ENCODE measurements at places on chromosomes 12 and 14. TPM values are rescaled to one million over a fixed set of nuclear protein-coding genes. Genes with fewer than 3 reads are reported as not detected.
A peak's percentile ranks its signal among the peaks of the same experiment; 100 is the strongest.

- no peak overlapping the region for H3K4me3 ChIP-seq
- no peaks in the 10 kb centered on the region for H3K36me3 ChIP-seq
- peaks cover 2% of the 10 kb centered on the region for H3K4me1 ChIP-seq
- peaks cover 27% of the 10 kb centered on the region for H3K27me3 ChIP-seq
- DNase-seq = peak; percentile 44
These were observed 164.6 kb upstream of the PARP11 start for GRCh38 chr12:4037747-4038312.

GRCh38 chr14:34110531-34110930, 159.7 kb upstream of the EGLN3 start:
- no peaks in the 10 kb centered on the region for H3K36me3 ChIP-seq
- DNase-seq = no peak
- no peaks in the 10 kb centered on the region for H3K27me3 ChIP-seq
- H3K27ac ChIP-seq = no peak overlapping the region

DNA sequence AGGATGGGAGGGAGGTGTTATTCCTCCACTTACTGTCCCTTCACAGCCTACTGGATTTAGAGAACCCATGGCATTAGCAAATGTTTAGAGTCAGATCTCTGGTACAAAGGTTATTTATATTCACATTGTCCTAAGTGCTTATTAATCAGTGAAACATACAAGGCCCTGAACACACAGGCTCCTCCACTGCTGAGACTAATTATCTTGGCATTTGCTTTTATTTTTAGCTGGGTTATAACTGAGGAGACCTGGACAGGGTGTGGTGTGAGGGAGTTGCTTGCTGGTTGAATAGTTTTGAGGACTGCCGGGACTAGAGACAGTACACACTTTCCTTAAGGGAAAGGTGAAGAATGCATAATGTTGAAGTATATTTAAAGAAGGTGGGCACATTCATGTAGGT, 77.5 kb downstream of the FIGNL2 start:
- H3K36me3 ChIP-seq = peaks cover 12% of the 10 kb centered on the region
- DNase-seq = no peak
- no peak overlapping the region for H3K4me3 ChIP-seq
- no peak overlapping the region for H3K27ac ChIP-seq

DNA sequence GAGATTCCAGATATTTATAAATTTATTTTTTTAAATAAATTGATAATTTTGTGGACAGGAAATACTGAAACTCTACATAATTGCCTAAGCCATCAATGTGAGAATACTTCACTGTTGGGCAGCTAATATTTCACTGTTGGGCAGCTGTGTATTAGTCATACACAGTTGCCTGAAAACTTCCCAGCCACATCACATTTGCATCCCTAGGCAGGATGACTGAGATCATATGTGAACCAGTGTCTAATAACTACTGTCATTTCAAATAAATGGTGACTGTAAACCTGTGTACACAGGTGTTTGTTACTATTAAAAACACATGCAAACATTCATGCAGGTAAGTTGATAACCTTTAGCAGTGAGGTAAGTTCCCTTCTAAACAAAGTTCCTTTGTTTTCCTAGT, 43.9 kb downstream of the TMTC3 start:
- no peaks in the 10 kb centered on the region for H3K4me1 ChIP-seq
- no peaks in the 10 kb centered on the region for H3K27me3 ChIP-seq
- no peak overlapping the region for H3K4me3 ChIP-seq
- H3K36me3 ChIP-seq = peaks cover 2% of the 10 kb centered on the region

DNA sequence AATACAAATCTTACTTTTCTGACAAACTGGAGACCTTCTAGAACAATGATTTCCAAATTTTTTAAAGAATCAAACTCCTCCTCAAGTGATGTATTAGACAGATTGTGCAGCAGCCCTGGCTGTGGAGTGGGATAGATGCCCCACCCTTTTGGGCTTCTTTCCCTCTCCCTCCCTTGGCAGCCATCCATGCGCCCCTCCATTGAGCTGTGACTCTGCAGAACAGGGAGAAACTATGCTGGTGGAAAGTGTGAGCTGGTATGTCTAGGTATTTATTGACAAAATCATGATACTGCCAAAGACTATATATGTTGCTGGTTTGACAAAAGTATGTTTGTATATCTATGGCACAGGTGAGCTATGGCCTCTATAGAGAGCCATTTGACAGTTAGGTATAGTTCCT, 138.5 kb downstream of the KTN1 start:
- peaks cover 3% of the 10 kb centered on the region for H3K4me1 ChIP-seq
- DNase-seq = no peak
- H3K36me3 ChIP-seq = no peaks in the 10 kb centered on the region
- no peak overlapping the region for H3K4me3 ChIP-seq

DNA sequence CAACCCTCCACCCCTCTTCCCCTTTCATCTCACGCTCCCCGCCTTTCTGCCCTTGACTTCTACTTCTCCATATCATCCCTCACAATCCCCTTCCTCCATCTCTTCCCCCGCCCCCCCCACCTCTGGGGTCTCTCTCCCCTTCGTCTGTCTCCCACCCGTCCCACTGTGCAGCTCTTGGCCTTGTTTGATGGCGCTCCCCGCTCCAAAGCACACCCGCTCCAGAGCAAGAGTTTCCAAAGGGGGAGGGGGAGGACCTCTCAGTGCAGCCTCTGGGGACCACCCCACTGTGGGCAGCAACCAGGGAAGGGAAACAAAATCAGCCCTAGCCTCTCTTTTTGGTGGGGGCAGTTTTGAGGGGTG, 774 bp downstream of the CHGA start:
- no peaks in the 10 kb centered on the region for H3K36me3 ChIP-seq
- no peak overlapping the region for H3K27ac ChIP-seq
- no peak for DNase-seq
- H3K27me3 ChIP-seq = peaks cover 17% of the 10 kb centered on the region
- H3K4me3 ChIP-seq = no peak overlapping the region

- no peak overlapping the region for H3K27ac ChIP-seq
- H3K27me3 ChIP-seq = no peaks in the 10 kb centered on the region
- peaks cover 2% of the 10 kb centered on the region for H3K4me1 ChIP-seq
- no peak overlapping the region for H3K4me3 ChIP-seq
- no peak for DNase-seq
- no peaks in the 10 kb centered on the region for H3K36me3 ChIP-seq
These were observed 249.2 kb downstream of the BTG1 start for GRCh38 chr12:91896286-91897024.

DNA sequence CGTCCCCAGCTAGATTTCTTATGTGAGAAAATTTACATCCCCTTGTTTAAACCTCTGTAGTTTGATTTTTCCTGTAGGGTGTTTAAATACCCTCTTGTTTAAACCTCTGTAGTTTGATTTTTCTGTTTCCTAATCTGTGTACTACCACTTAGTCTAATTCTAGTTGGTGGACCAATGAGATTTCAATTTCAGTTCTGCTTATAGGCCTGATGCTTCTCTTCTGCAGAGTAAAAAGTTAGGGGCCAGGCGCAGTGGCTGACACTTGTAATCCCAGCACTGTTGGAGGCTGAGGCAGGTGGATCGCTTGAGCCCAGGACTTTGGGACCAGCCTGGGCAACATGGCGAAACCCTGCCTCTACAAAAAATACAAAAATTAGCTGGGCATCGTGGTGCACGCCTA, 11.5 kb downstream of the UBC start:
- peaks cover 10% of the 10 kb centered on the region for H3K4me1 ChIP-seq
- no peak overlapping the region for H3K27ac ChIP-seq
- no peaks in the 10 kb centered on the region for H3K27me3 ChIP-seq
- DNase-seq = no peak
- H3K4me3 ChIP-seq = no peak overlapping the region

GRCh38 chr14:101557321-101557695, 4.0 kb upstream of the DIO3 start:
- no peaks in the 10 kb centered on the region for H3K4me1 ChIP-seq
- H3K4me3 ChIP-seq = no peak overlapping the region
- H3K36me3 ChIP-seq = no peaks in the 10 kb centered on the region
- peaks cover 38% of the 10 kb centered on the region for H3K27me3 ChIP-seq
- DNase-seq = no peak

DNA sequence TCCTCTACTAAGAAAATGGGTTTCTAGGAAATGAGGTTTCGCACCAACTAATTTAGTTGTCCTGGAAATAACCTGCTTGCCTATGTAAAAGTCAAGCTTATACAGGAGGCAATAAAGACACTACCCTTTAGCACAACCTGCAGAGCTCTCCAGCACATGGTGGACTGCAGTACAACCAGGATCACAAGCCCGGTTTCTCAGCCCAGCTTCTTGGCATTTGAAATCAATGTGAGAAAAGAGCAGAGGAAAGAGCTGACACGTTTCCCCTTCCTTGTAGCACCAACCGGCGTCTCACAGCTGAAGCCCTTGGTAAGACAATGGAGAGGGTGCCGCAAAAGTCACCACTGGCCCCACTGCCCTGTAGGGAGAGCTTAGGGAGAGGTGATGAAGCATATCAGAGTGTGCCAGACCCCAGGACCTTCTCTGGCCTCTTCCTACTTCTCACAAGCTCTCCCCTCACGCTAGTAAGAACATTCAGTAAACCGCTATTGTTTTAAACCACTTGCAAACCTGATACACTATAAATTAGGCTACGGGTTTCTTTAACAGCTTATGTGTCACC, 8.6 kb downstream of the SPTLC2 start:
- H3K27me3 ChIP-seq = no peaks in the 10 kb centered on the region
- peaks cover 23% of the 10 kb centered on the region for H3K4me1 ChIP-seq
- H3K27ac ChIP-seq = no peak overlapping the region
- no peak for DNase-seq

GRCh38 chr14:91008759-91009409, 51.6 kb downstream of the RPS6KA5 start:
- no peak for DNase-seq
- no peak overlapping the region for H3K27ac ChIP-seq
- no peaks in the 10 kb centered on the region for H3K27me3 ChIP-seq
- no peaks in the 10 kb centered on the region for H3K4me1 ChIP-seq
- H3K4me3 ChIP-seq = no peak overlapping the region

GRCh38 chr14:67241411-67242167, at the start of gene PALS1:
PALS1 (plus strand) TSS chr14:67241435; CDS start chr14:67279171, 37,736 bp downstream.
- peak; percentile 88 for DNase-seq
- peaks cover 4% of the 10 kb centered on the region for H3K4me1 ChIP-seq
- peak within 1 kb of the TSS; percentile 81 for H3K27ac ChIP-seq
- no peaks in the 10 kb centered on the region for H3K36me3 ChIP-seq
- H3K4me3 ChIP-seq = peak within 1 kb of the TSS; percentile 83

GRCh38 chr12:106147956-106148355, 9.2 kb upstream of the NUAK1 start:
- H3K36me3 ChIP-seq = no peaks in the 10 kb centered on the region
- H3K27ac ChIP-seq = no peak overlapping the region
- H3K4me1 ChIP-seq = peaks cover 2% of the 10 kb centered on the region

DNA sequence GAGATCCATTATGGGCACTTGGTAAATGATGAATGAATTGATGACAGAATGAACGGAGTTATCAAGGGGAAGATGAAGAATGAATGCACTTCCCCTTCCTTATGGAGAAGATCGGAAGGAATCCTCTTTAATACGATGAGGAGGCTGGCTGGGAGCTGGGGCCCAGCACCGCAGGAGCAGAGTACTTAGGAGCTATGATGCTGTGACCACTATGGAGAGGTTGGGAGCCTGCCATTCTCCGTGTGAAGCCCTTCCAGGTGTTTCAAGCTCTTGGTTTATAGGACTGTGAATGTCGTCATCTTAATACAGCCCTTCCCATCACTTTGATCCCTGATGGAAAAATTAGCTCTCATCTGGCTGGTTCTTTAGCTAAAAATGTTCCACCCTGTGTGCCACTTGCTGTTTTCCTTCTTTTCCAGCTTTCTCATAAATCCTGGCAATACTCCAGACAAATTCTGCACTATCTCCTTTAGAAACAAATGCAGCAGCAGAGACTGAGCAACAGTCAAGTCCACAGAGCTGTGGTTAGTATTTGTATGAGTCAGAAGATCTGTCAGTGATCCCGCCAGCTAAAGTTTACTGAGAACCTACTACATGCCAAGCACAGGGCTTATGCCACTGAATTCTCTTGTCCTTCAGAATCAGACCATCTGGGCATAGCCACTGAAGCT, 263.1 kb upstream of the CRY1 start:
- H3K4me3 ChIP-seq = no peak overlapping the region
- peak; percentile 91 for DNase-seq
- H3K27me3 ChIP-seq = 0 out of 2 replicates have a peak, but pooled peaks cover 2% of the 10 kb centered on the region
- H3K36me3 ChIP-seq = no peaks in the 10 kb centered on the region

DNA sequence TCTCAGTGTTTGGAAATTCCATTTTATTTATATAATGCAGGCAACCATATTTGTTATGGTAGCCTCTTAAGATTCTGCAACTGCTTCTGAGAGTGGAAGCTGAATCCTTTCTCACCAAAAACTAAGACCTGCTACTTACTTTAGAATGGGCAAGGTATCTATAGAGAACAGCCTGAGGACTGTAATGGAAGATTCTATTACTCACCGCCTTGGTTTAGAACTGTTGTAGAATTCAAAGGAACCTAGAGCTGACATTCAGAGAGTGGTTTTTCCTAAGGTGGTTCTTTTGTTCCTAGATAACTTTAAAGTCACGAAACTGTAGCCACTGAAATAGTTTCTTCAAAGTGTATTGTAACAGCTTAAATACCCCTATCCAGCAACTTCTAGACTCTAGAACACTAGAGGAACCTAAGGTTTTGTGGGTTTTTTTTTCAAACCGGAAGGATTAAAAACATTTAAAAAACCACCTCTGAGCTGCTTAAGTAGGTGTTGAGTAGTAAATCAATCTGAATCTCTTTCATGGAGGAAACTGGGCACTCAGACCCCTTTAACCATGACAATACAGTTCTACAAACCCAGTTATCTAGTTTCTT, 4.2 kb downstream of the TDP1 start:
- H3K27ac ChIP-seq = no peak overlapping the region
- H3K27me3 ChIP-seq = no peaks in the 10 kb centered on the region
- peaks cover 3% of the 10 kb centered on the region for H3K4me1 ChIP-seq
- DNase-seq = no peak
- H3K4me3 ChIP-seq = no peak overlapping the region

- H3K36me3 ChIP-seq = no peaks in the 10 kb centered on the region
- DNase-seq = peak; percentile 29
- no peaks in the 10 kb centered on the region for H3K27me3 ChIP-seq
- no peak overlapping the region for H3K4me3 ChIP-seq
- H3K27ac ChIP-seq = no peak overlapping the region
- peaks cover 4% of the 10 kb centered on the region for H3K4me1 ChIP-seq
These were observed 163.1 kb upstream of the IFNG-AS1 start for GRCh38 chr12:67826148-67826547.

- no peaks in the 10 kb centered on the region for H3K4me1 ChIP-seq
- DNase-seq = no peak
- H3K36me3 ChIP-seq = no peaks in the 10 kb centered on the region
- no peak overlapping the region for H3K4me3 ChIP-seq
- H3K27ac ChIP-seq = no peak overlapping the region
These were observed 54.6 kb upstream of the CCDC175 start for GRCh38 chr14:59631237-59631636.

- DNase-seq = peak; percentile 84
- H3K4me1 ChIP-seq = peaks cover 25% of the 10 kb centered on the region
- no peaks in the 10 kb centered on the region for H3K36me3 ChIP-seq
- H3K27ac ChIP-seq = peak overlapping the region; percentile 92
- peaks cover 6% of the 10 kb centered on the region for H3K27me3 ChIP-seq
- H3K4me3 ChIP-seq = peak overlapping the region; percentile 97
These were observed 1.6 kb downstream of the FMNL3 start for GRCh38 chr12:49705479-49706134.

- H3K27ac ChIP-seq = no peak overlapping the region
- no peaks in the 10 kb centered on the region for H3K4me1 ChIP-seq
- DNase-seq = no peak
- no peak overlapping the region for H3K4me3 ChIP-seq
- no peaks in the 10 kb centered on the region for H3K27me3 ChIP-seq
These were observed 254.0 kb upstream of the SRRM4 start for GRCh38 chr12:118727196-118727978.

TOMM20L gene
- total RNA-seq = not detected

B4GALNT1 gene
- total RNA-seq = 0.18 TPM

NEUROD4 gene
- not detected for total RNA-seq

SLC5A8 gene
- not detected for total RNA-seq

FIGNL2 gene
- total RNA-seq = under 0.01 TPM

BICD1 gene
- total RNA-seq = 25.0 TPM

PLA2G1B gene
- not detected for total RNA-seq

GZMH gene
- total RNA-seq = not detected

NTS gene
- not detected for total RNA-seq

FAM181A gene
- total RNA-seq = not detected

IFNG-AS1 gene
- total RNA-seq = not detected
